Vagina (tissue), 2 donors: ENCODE measurements at places on chromosomes 4 and X. TPM values are rescaled to one million over a fixed set of nuclear protein-coding genes. Genes with fewer than 3 reads are reported as not detected.

DNA sequence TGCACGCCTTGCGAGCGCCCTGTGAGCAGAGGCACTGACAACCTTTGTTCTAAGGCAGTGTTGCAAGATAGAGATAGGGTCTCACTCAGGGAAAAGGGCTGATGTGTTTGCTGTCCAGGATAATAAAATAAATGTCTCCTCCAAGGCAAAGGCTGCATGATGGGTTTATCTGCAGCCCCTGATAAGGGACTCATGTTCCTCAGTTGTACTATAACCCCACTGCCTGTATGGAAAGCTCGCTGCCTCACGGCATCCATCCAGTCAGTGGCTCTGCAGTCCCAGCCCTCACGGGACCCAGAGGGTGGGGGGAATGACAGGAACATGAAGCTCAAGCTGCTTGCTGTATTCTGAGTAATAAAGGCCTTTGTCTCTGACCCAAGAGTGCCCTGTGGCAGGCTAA lies 22.6 kb downstream of the BCLAF3 start:
- no peak overlapping the region for H3K4me3 ChIP-seq
- no peak for DNase-seq
- no peaks in the 10 kb centered on the region for H3K36me3 ChIP-seq
- H3K27me3 ChIP-seq, result no peaks in the 10 kb centered on the region
- no peak overlapping the region for H3K27ac ChIP-seq
- no peaks in the 10 kb centered on the region for H3K4me1 ChIP-seq

The GRID2 gene
- not detected for total RNA-seq

DNA sequence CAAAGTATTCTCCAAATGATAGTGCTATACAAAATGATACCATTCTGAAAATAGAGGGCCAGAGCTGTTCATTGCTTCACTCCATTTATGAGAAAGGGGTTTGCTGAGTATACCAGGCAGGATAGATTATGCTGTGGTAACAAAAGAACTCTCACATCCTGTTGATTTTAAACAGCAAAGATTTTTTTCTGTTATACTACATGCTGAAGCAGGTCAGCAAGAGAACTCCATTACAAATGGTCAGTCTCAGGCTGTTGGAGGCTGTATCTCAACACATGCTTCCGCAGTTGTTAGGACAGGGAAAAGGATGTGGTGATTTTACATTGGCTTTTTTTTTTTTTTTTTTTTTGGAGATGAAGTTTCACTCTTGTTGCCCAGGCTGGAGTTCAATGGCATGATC lies 13.7 kb upstream of the KLHL5 start:
- DNase-seq, result no peak
- H3K36me3 ChIP-seq, result no peaks in the 10 kb centered on the region
- H3K27ac ChIP-seq, result no peak overlapping the region
- H3K4me3 ChIP-seq, result no peak overlapping the region

GRCh38 chr4:74376888-74377483 lies 12.0 kb downstream of the EREG start:
- DNase-seq, result no peak
- H3K4me3 ChIP-seq, result no peak overlapping the region
- no peaks in the 10 kb centered on the region for H3K27me3 ChIP-seq
- H3K27ac ChIP-seq, result no peak overlapping the region
- H3K4me1 ChIP-seq, result no peaks in the 10 kb centered on the region
- H3K36me3 ChIP-seq, result no peaks in the 10 kb centered on the region

GRCh38 chr4:145511913-145512522 lies 30.4 kb downstream of the SMAD1 start:
- H3K4me3 ChIP-seq, result no peak overlapping the region
- H3K27ac ChIP-seq, result no peak overlapping the region
- no peaks in the 10 kb centered on the region for H3K27me3 ChIP-seq
- peaks cover 3% of the 10 kb centered on the region for H3K36me3 ChIP-seq
- peaks cover 15% of the 10 kb centered on the region for H3K4me1 ChIP-seq
- DNase-seq, result no peak

DNA sequence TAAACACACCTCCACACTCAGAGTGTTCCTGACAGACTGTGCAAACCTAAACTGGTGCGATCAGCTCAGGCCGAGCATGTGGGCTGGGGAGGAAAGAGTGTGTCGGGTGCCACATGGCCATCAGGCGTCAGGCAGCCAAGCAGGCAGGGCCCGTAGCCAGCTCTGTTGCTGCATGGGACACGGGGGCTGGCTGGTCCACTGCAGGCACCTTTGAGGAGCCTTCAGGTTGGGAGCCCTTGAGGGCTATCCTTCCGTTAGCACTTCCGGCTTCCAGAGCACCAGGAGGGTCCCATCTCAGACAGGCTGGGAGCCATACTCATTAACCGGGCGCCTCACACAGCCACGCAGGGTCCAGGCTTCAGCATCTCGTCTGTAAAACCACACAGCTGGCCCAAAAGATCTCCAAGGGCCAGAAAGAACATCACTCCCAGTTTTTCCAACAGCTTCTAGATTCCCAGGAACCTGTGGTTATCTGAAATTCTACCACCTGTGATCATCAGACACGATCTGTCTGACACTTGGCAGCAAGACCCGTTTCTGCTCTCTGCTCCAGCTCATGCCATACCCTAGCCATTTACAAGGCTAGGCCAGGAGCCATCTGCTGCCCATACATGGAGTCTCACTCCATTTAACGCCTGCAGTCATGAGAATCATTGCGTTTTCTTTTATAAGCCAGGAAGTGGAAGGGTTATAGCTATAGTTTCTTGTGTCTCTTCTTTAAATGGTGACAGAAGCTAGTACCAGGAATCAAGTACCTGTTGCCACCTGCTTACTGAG lies 87.5 kb downstream of the NSUN7 start:
- H3K4me1 ChIP-seq, result no peaks in the 10 kb centered on the region
- no peak overlapping the region for H3K27ac ChIP-seq
- H3K36me3 ChIP-seq, result no peaks in the 10 kb centered on the region

DNA sequence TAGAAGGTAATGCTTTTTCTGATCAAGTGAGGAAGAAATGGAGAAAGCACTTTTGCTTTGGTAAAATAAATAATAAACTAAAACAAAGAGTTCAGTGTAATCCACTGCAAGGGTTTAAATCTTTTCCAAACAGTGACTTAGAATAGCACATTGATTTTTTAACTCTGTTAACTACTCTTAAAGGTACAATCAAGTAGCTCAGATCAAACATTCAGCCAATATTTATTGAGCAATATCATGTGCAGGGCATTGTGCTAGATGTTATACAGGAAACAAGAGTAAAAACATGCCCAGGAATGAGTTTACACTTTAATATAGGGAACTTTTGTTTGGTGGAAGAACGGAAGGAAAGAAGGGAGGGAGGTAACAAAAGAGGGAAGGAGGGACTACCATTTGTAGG lies 479.8 kb downstream of the KLHL13 start:
- H3K4me1 ChIP-seq, result no peaks in the 10 kb centered on the region
- no peak overlapping the region for H3K27ac ChIP-seq
- H3K4me3 ChIP-seq, result no peak overlapping the region
- no peaks in the 10 kb centered on the region for H3K36me3 ChIP-seq
- no peaks in the 10 kb centered on the region for H3K27me3 ChIP-seq

DNA sequence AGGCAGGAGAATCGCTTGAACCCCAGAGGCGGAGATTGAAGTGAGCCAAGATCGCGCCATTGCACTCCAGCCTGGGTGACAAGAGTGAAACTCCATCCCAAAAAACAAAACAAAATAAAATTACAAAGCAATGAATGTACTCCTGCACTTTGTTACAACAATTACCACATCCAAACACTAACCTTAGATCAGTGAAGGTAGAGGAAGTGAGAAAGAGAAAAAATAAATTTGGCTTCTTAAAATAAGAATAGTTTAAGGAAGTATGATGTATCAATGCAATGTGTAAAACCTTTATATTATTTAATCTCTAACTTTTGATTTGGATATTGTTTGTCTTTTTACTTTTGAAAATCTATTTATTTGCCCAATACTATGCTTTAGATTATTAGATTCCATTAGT lies 21.7 kb upstream of the CSN1S1 start:
- no peaks in the 10 kb centered on the region for H3K4me1 ChIP-seq
- no peaks in the 10 kb centered on the region for H3K36me3 ChIP-seq
- no peaks in the 10 kb centered on the region for H3K27me3 ChIP-seq
- no peak overlapping the region for H3K4me3 ChIP-seq
- no peak for DNase-seq
- H3K27ac ChIP-seq, result no peak overlapping the region

DNA sequence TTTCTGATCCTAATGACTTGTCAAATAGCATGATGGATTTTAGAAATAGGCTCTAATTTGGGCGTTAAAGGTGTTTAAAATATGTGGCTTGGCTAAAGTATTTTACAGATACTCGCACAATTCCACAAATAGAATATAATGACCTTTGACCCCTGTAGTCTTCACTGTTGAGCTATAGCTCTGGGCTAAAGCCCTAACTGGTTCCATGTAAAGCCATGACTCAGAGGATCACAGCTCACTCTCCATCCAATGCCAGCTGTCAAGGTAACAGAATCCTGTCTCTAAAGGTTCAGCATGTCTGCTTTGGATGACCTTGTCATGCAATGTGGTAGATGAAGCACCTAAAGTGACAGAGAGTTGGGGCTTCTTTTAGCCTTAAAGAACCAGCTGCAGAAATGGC lies 42.5 kb downstream of the TLR10 start:
- no peak for DNase-seq
- H3K36me3 ChIP-seq, result no peaks in the 10 kb centered on the region
- no peaks in the 10 kb centered on the region for H3K27me3 ChIP-seq
- no peak overlapping the region for H3K27ac ChIP-seq
- H3K4me3 ChIP-seq, result no peak overlapping the region

DNA sequence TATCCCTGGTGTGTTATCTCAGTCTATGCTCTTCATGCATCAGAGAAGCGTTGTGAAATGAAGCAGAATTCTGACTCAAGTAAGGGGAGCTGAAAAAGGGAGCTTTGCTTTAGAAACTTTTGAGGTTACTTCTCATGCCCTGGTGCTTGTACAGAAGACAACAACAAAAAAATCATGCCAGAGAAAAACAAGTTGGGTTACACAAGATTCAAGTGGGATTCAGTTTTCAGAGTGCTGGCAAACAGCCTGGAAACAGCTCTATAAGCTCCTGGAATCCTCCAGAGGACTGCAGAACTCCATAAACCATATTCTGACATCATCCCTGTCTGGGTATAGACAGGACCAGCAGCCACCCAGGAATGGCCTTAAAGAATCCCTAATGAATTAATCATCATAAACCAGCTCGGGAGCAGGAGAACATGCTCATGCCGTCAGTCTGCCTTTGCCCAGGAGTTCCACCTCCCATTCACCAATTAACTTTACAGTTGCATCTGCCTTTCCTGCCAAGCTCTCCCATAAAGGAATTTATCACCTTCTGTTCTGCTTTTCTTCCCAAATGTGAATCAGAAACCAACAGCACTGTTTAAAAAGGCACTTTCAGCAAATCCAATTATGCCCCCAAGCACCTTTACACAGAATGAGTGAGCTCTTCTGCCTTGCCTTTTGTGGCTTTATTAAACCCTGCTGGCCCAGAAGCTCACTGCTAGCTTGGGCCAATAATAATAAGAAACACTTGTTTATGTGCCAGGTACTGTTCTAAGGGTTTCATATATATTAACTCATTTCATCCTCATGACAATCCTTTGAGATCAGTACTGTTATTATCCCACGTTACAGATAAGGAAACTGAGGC lies 54.5 kb upstream of the FBXW7 start:
- no peak overlapping the region for H3K4me3 ChIP-seq
- H3K36me3 ChIP-seq, result no peaks in the 10 kb centered on the region
- H3K27me3 ChIP-seq, result no peaks in the 10 kb centered on the region
- no peak for DNase-seq
- no peak overlapping the region for H3K27ac ChIP-seq

DNA sequence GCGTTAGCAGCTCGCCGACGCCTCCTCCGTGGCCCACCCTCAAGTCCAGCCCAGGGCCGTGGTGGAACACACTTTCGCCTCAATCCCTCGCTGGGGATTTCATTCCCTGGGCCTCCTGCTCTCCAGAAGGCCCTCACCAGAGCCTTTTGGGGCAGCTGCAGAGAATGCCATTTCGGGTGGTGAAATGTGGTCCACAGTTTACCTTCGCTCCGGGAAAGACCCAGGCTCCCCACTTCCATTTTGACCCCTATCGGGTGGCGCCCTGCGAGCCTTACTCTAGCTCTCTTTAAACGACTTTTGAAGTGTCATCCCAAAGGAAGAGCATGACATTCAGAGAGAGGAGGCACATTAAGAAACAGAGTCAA lies 496 bp downstream of the SH2D1A start:
- peak overlapping the region; percentile 11 for H3K4me3 ChIP-seq
- no peaks in the 10 kb centered on the region for H3K36me3 ChIP-seq
- no peak for DNase-seq
- H3K27ac ChIP-seq, result no peak overlapping the region
- no peaks in the 10 kb centered on the region for H3K4me1 ChIP-seq
- no peaks in the 10 kb centered on the region for H3K27me3 ChIP-seq

DNA sequence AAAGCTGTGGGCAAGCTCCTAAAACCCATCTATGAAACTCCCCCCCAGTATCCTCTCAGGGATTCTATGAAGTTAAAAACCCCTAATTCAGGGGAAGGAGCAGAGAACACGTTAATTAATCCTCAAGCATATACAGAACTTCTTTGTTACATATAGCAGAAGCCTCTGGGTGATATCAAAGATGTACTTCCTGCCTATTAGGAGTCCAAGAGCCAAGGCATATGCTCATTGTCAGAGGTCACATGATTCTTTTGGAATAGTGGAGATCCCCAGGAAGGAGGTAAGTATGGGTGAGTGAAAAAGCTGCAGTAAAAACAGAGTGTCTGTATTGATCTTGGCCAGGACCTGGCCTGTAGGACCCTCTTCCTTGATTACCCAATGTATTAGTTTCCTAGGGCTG lies 2.9 kb upstream of the SPARCL1 start:
- H3K27ac ChIP-seq, result peak overlapping the region; percentile 95
- peaks cover 24% of the 10 kb centered on the region for H3K4me1 ChIP-seq
- H3K4me3 ChIP-seq, result no peak overlapping the region
- no peak for DNase-seq
- H3K36me3 ChIP-seq, result no peaks in the 10 kb centered on the region

DNA sequence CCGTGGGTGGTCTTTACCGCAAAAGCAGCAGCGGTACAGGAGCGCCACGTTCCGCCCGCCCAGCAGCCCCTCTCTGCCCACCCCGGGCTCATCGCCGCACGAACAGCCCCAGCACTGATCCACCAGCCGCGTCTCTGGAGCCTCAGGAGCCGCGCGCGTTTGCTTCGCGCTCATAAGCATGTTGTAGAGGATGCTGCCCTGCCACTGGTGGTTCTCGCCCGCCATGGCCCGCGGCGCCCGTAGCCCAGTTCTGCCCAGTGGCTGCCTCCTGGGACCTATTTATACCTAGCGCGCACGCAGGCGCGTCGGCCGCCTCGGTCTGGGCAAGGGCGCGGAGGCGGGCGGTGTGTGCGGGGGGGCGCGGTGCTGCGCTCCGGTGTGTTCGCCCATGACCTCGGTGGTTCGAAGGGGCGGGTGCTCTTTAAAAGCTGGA lies at the start of gene NR0B1:
TSS of gene NR0B1 (minus strand) at position 252 of the 433 bp plus-strand sequence. CDS start at position 225, 27 bp downstream.
- peak within 1 kb of the TSS; percentile 68 for H3K27ac ChIP-seq
- no peaks in the 10 kb centered on the region for H3K4me1 ChIP-seq
- no peak for DNase-seq
- H3K27me3 ChIP-seq, result no peaks in the 10 kb centered on the region

The HPGD gene
- total RNA-seq, result 134 TPM

GRCh38 chrX:131874300-131874699 lies 148.8 kb upstream of the STK26 start:
- DNase-seq, result no peak
- no peaks in the 10 kb centered on the region for H3K27me3 ChIP-seq
- no peaks in the 10 kb centered on the region for H3K4me1 ChIP-seq

- no peaks in the 10 kb centered on the region for H3K36me3 ChIP-seq
- H3K27me3 ChIP-seq, result no peaks in the 10 kb centered on the region
- DNase-seq, result no peak
- peaks cover 35% of the 10 kb centered on the region for H3K4me1 ChIP-seq
- H3K27ac ChIP-seq, result no peak overlapping the region
- no peak overlapping the region for H3K4me3 ChIP-seq
Observed at GRCh38 chr4:3462321-3462789, 751 bp upstream of the DOK7 start.

The SLC4A4 gene
- total RNA-seq, result 3.2 TPM

The DIPK2B gene
- total RNA-seq, result 22.1 TPM
